ENCODE measurements at places on chromosomes 7 and 10. TPM values are rescaled to one million over a fixed set of nuclear protein-coding genes. Genes with fewer than 3 reads are reported as not detected.

Gene CCDC7
- total RNA-seq = 6.6 TPM

Gene SVIL
- total RNA-seq = 85.1 TPM

DNA sequence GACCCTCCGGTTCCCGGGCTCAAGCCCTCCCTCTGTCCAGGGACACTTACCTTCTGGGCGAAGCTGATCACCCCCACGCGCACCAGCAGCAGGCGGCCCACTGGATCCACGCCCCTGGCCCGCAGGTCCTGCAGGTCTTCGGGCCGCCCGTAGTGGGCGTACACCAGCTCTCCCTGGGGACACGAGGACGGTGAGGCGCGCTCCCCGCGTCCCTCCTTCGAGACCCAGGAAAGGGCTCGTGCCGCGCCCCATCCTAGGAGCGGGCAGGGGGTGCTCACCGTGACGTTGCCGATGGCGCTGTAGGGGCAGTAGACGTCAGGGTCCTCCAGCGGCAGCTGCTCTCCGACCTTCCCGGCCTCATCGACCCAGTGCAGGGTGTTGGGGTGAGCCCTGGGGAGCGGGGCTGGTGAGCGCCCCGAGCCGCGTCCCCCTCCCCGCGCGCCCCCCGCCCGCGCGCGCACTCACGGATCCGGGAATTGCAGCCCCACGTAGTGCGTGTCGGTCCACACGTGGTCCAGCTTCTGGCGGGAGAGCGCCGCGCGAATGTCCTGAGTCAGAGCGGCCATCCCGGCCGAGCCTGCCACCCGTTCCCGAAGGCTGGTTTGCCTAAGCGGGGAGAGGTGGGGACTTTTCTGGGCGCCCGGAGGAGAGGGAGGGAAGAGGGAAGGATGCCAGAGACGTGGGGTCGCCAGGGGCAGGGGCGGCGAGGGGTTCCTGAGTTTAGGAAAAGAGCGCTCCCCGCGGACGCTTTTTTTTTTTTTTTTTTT, 8.2 kb downstream of the TFR2 start:
- no peak for DNase-seq

DNA sequence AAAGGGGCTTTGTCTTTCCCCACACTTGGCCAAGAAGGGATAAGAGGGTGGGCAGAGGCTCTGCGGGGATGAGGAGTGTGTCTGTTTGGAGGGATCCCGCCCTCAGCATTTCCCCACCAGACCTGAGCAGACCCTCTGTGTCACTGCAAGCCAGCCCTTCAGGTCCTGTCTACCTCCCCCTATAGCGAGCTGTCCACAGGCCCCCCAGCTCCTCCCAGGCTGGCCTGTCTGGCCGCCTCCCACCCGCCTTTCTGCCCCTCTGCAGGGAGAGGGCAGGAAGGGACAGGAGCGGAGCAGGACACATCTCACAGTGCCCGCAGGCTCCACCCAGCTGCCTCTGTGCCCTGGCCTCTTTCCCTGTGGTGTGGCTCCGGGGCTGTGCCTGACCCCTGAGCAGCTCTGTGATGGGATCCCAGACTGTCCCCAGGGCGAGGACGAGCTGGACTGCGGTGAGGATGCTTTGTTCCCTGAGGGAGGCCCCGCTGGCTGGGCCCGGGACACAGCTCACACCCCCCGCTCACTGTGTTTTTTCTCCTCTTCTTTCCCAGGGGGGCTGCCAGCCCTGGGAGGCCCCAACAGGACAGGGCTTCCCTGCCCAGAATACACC, 17.5 kb upstream of the ZNF467 start:
- no peak for DNase-seq

GRCh38 chr7:18497082-18497481, 1.5 kb downstream of the HDAC9 start:
- no peak for DNase-seq

DNA sequence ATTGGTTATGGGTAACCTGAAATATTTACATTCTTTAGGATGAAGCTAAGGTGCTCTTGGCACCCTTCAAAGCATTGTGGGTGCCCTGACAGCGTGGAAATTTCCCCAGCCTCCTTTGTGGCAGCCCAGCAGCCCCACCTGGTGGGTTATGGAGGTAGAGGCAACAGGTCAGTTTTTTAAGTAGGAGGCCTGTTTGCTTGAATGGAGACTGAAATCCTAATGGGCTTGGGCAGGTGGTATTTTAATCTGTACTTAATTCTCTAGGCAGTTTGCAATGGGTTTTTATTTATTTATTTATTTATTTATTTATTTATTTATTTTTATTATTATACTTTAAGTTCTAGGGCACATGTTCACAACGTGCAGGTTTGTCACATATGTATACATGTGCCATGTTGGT, 139.4 kb downstream of the EPC1 start:
- DNase-seq = peak; percentile 73

Measured in endothelial cell of umbilical vein (primary cell).